ENCODE measurements at places on chromosomes 2 and 18.

- no peak for DNase-seq
These were observed 78.7 kb upstream of the LAPTM4A start for GRCh38 chr2:20130160-20130560.

DNA sequence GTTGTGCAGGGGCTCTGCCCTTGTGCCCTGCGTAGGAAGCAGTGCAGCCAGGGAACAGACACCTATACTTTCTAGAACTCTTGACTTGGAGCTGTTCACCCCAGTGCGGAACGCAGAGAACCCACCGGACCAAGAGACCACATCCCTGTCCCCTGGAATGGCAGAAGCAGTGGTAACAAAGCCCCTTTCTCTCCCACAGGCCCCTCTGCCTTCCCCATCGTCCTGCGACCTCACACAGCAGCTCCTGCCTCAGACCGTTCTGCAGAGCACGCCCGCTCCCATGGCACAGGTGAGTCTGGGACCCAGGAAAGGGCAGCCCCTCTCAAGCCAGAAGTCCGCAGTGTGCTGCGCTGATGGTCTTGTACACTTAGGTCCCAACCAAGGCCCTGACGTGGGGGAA, 24.6 kb upstream of the RPL31 start:
- DNase-seq = no peak

- no peak for DNase-seq
These were observed 70.1 kb downstream of the NRP2 start for GRCh38 chr2:205752296-205752820.

- DNase-seq = no peak
These were observed 137.9 kb downstream of the ATAD2B start for GRCh38 chr2:23789012-23789411.

GRCh38 chr2:39379643-39380524, 57.2 kb downstream of the MAP4K3 start:
- DNase-seq = no peak

- DNase-seq = no peak
These were observed 10.3 kb downstream of the CEP76 start for GRCh38 chr18:12692206-12692605.

DNA sequence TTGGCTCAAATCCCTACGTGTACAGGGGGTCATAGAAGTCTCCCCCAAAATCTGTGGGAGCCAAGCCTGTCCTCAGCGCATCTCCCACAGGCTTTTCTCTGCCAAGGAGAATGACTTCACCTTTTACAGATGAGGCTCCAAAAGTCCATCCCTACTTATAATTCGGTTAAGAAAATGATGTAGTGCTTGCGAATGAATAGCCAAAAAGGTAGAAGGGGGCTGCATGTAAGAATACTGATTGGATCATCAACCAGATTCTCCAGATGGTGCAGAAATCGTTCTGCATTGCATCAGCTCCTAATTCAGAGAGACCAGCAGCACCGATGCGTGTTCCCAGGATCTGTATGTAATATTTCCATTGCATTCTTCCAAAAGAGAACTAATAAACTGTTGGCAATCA, 91.9 kb downstream of the EPHA4 start:
- DNase-seq = no peak

GRCh38 chr2:15674637-15675455, 83.2 kb downstream of the DDX1 start:
- no peak for DNase-seq

GRCh38 chr2:237667893-237668292, 40.5 kb downstream of the LRRFIP1 start:
- no peak for DNase-seq

GRCh38 chr2:147600223-147600622, 244.6 kb upstream of the ACVR2A start:
- no peak for DNase-seq

DNA sequence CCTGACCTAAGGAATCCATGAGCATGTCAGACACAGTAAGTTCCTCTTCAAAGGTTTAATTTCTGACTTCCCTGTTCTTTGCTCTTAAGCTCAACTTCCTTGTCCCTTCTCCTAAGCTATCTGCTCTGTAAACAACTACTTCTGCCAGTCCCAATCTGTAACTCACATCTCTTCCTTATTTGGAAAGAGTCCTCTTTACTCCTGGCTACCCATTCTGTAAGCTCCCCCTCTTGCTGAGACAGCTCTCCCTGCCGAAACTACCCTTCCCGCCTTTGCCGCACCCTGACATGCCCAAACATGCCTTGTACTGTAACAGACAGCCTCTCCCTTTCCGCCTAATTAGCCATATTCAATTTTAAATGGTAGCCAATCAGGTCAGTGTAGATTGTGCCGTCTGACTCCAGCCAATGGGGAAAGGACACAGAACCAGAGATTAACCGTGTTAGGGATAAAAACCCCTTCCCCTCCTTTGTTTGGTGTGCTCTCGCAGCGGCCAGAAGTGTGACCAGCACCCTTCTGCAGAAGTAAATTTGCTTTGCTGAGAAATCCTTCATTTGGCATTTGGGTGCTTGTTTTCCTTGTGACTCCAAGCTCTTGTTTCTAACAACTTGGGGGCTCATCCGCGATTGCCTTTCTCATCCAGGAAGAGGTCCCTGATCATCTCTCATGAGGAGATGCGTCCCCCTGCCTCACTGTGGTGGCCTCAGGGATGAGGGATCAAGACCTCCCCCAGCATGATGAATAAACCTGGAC, 49.0 kb downstream of the PIAS2 start:
- DNase-seq = no peak

DNA sequence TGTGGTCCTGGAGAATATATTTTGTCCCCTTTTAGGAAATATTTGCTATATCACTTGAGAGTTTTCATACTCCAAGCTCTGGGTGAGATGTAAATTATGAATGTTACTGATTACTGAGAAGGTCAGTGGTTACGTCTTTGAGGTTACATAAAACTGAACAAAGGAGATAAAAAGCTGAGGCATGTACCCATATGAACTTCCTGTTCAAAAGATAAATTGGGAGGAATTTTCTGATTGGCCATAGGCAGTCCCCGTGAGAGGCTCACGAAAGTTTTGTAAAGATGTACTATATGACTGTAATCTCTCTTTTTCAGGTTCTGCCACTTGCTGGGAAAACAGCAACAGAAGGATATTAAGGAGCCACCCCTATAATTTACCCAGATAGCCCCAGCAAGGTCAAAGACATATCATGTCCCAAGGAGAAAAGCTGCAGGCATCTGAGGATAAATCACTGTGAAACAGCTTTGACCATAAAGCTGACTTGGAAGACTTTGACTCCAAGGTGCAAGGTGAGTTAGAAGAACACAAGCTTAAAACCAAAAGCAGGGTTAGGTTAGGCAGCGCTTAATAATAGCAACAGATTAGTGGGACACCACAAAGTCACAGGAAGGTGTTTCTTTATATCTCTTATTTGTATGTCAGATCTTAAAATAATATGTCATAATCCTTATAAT, 90.4 kb downstream of the OSBPL6 start:
- DNase-seq = no peak

DNA sequence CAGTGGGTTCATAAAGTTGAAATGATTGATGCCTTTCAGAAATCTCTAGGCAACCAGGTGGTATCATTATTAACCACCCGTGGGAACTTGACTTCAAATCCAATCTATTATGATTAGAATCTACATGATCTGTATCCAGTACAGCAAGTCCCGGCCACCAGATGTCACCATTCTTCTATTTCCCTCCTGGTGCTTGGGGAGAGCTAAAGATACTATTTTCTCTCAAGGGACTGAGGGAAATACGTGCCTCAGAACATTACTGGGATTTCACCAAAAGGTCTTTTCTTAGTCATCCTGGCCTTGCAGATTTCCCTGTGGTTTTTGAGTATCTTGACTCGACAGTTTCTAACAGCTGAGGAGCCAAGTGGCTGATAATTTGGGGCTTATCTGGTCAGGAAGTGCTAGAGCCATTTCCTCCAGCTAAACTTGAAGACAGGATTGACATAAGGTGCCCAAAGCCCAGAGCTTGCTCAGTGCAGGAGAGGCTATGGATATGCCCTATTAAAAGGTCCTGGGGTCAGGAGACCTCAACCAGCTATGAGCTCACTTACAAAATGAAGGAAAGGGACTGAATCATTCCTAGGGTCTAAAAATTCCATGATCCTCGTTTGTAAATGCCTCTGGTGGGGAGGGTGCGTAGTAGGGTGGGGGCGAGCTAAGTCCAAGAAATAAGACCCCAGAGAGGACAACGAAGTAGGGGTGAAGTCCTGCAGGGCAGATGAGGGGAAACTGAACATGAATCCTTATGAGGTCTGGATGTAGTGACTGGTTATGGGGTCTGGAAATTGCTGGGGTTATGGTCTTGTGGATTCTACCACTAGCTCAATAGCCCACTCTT, 135.4 kb upstream of the MGAT5 start:
- DNase-seq = peak; percentile 92

- no peak for DNase-seq
These were observed 2.5 kb downstream of the CRIM1 start for GRCh38 chr2:36357847-36358659.

DNA sequence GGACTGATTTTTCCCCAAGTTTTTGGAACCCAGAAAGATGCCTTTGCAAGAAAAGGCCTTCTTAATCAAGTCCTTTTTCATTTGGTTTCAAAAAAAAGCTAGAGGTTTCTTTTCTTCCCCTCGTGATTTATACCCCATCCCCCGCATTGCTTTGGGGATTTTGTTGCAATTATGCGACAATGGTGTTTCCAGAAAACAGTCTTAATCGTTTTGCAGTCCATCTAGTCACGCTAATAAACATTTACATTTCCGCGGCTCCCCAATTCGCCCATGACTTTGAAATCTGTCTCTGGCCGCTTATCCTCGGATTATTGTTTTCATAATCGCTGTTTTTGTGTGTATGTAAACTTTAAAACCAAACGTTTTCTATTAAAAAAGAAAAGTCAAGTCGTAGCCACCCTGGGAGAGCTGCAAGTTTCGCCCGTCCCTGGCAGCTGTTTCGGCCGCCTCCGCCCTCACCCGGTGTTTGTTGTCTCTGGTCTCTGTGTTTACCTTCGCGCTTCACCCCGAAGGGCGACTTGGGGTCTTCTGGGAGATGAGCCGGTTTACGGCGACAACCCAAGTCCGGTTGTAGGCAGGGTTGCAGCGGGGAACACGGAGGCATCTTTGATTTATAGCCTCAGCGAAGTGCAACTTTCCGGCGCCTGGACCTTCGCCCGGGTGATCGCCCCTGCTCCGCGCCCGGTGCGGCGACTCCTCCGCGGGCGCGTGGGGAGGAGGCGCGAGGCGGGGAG, 667 bp downstream of the SP9 start:
- no peak for DNase-seq

DNA sequence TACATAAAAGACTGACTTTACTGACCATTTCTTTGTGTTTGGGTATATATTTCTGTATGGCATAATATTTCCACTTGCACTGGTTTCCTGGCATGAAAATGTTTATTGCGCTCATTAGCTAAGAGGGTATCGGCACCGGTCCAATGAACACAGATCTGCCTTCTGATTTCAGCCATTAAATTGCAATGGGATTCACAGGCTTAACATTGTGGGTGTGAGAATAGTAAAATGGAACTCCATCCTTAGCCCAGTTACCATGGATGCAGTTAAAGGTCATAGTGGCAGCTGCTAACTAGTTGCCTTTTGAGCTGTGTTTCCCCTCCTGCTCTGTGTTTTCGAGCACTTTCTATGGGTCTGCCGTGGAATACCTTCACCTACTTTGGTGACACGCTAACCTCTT, 352.6 kb upstream of the POU3F3 start:
- DNase-seq = no peak

DNA sequence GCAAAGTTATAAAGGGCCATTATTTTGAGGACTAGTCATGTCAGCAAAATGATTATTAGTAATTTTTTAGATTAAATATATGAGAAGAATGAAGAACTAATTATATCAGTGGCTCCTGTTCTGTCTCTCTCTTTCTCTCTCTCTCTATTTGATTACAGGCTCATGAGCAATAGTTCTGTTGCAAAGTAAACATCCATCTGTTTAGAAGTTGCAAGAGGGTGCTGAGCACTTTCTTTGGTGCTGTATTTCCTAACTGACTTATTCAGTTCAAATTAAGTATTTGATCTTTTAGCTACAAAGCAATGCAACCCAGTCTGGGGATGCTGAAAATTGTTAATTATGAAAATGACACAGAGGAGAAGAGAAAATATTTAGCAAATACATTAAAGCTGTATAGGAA, 408.1 kb upstream of the UBE2E3 start:
- no peak for DNase-seq

DNA sequence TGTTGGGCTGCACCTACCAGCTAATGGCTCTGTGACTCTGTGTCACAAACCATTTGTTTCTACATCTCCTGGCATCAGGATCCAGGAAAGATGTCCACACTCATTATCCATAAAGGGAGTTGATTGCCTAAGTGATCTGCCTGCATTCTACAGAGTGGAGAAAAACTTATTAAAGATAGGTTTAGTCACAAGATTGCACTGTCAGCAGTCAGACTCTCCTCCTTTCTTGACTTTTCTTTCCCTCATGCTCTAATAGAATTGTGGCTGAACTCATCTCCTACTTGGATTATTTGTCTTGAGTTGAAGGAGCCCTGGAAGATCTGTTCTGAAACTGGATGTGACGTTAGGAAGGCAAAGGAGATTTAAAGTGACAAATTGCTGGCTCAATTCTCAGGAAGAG, 152.7 kb downstream of the SLC8A1 start:
- no peak for DNase-seq

DNA sequence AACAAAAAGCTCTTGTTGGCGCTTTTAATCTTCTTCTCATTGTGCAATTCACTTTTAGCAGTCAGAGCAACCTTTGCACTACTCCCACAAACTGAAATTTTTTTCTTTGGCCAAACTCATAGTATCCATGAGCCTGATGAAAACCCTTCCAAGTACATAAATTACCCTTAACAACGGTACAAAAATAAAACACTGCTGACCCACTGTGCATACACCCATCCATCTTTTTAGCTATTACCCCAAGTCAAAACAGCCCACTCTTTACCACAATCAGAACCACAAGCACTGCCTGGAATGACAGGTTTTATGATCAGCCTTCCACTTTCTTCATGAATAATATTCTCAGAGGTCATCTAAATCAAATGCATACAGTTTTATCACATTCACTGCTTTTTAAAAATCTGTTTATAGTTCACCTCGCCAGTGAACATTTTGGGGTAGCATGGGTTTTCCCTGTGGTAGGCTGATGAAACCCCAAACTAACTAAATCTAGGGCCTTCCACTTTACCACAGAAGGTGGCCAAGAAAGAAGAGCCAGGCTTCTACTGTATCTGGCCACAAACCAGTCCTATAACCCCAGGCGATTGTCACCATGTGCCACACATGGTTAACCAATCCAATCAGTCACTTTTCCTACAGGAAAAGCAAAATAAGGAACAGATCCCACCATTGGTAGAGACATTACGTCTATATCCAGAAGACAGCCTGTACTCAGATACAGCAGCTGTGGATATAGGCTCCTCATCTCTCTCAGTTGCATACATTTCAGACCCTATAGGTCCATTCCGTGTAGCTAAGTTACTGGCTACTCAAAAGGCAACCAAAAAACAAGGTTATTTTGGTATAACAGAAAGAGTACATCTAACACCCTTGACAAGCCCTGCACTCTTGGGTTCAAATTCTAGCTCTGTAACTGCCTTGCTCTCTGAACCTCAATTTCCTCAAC, 171.3 kb downstream of the THADA start:
- no peak for DNase-seq

- no peak for DNase-seq
These were observed 13.4 kb downstream of the IL18RAP start for GRCh38 chr2:102436323-102436722.

Measured in aorta (tissue), 5 donors.